GM13977 (cell line): ENCODE measurements at places on chromosomes 7 and 10.

- DNase-seq = no peak
These were observed 105.0 kb upstream of the PPP2R2D start for GRCh38 chr10:131795761-131796160.

DNA sequence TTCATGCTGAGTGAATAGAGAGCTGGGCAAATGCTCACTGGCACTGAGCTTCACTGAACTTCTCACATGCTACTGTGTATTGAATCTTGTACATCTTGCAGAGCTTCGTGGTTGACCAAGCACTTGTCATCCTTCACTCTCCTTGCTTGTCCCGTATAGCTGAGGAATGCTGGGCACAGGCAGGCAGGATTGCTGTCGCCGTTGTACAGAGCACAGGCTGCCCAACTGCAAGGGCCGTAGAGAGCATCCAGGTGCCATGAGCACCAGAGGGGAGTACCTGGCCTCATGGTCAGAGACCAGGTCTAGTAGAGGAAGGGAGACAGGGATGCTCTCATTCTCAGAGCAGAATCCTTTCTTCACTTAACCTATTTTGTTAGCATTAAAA, 99.8 kb upstream of the RET start:
- no peak for DNase-seq

DNA sequence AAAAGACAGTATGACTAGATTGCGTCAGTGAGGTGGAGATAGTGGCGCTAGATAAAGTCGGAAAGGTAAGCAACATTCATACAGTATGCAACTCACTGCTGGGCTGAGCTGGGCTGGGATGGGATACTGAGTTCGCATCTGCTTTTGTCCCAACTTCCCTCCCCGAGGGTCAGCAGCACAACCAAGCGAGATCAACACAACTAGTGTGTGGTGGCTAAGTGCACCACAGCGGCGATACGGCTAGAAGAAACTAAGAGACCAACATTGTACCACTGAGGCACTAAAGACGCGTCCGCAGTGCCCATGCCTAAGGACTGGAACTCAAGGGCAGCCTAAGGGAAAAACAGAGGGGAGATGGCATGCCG, 467 bp downstream of the EXOSC1 start:
- no peak for DNase-seq

- DNase-seq = no peak
These were observed 93.8 kb downstream of the ZRANB1 start for GRCh38 chr10:125035588-125036295.

DNA sequence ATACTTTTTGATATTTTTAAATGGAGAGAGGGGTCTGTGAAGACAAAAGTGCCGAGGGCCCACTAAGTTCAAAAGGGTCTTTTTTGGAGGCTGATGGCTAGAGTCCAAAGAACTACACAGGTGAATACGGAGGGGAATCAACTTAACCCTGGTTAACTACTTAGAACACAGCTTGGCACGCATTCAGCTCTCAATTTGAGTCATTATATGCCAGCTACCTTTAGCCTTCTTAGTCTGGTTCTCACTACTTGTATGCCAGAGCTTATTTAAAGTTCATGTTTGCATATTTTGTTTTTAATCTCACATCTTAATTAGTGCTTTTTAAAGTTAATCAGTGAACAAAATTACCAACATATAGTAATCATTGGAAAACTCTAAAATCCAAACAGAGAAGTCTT, 80.8 kb downstream of the VWDE start:
- no peak for DNase-seq

DNA sequence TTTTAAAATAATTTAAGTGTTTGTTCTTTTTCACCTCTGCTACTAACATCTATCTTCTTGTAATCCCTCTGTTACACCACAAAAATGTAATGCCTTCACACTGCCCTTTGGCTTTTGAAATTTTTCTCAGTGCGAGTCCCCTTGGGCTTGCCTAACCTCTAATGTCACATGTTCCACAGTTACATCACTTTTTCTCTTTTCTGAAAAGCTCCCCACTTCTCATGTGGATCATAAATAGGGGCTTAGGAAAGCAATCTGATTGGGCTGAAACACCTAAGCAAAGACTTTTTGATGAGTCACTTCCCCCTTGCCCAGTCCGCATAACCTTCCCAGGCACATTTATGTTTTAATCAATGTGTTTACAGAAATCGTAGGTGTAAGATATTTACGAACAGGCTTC, 288.2 kb downstream of the IPMK start:
- DNase-seq = no peak

GRCh38 chr7:158609313-158609974, 21.8 kb upstream of the PTPRN2 start:
- no peak for DNase-seq

DNA sequence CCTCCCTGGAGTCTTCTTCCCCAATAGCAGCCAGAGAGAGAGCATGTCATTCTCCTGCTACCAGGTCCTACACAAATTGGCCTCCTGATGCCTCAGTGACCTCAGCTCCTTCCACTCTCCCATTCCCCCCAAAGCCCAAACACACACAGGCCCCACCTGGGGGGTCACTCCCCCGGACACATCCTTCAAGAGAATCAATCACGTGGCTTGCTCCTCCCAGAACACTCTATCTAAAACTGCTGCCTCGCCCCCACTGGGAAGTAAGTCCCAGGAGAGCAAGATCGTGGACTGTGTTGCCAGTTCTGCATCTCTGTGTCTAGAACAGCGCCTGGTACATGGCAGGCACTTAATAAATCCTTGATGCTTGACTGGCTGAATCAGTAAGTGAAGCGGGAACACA, 2.5 kb upstream of the HSPA12A start:
- no peak for DNase-seq

DNA sequence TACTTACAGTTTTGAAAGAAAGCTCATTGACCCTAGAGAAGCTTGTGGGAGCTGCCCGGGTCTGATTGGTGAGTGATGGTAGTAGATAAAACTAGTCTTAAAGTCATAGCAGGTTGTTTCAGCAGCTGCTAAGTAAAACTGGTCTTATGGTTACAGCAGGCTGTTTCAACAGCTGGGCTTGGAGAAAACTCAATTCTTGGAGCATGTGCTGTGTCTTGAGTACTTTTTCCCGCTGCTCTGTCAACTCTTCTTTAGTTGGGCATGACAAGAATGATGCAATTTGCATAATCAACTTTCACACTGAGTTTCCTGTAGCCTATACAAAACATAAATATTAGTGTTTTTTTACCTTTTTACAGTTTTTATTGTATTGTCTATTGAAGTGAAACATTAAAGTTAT, 707.9 kb downstream of the AUTS2 start:
- no peak for DNase-seq

- no peak for DNase-seq
These were observed 19.1 kb upstream of the TPK1 start for GRCh38 chr7:144854839-144855424.

- DNase-seq = peak; percentile 60
These were observed 860 bp downstream of the SEC31B start for GRCh38 chr10:100518761-100519241.

- DNase-seq = no peak
These were observed at the start of gene GALNT17 for GRCh38 chr7:71132127-71132376. Gene GALNT17, plus strand, starts transcription at chr7:71132144.

- no peak for DNase-seq
These were observed 145.2 kb upstream of the UNC5B start for GRCh38 chr10:71067098-71067740.

GRCh38 chr10:37275216-37275777, 149.9 kb downstream of the ANKRD30A start:
- no peak for DNase-seq

DNA sequence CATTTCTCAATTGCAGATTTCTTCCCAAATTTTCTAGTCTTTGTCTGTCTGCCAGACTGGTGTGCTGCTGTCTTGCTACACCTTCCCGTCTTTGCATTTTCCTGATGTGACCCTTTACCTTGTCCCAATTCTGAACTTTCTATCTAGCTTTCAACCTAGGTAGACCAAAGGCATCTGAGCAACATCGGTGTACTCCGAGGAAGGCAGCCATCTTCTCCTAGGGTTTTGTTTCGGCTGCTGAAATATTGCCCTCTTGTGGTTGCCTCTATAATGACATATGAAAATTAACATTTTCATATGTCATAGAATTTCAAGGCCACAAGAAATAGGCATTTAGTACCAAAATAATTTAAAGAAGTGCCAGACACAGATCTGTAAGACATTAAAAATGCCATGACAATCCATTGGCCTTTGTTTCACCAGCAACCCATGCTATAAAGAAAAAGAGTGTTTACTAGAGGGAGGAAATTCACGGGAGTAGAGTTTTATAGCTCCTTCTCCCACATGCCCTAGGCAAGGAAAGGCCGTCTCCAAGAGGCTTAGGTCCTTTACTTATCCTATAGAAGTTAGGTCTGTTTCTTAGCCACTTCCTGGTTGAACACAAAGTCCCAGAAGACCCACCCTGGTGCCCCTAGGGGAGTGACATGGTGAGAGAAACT, 23.4 kb downstream of the OR9A2 start:
- peak; percentile 60 for DNase-seq

GRCh38 chr10:12376211-12376610, 26.9 kb downstream of the CAMK1D start:
- DNase-seq = no peak

GRCh38 chr10:60943316-60944057, 498 bp downstream of the RHOBTB1 start:
- DNase-seq = peak; percentile 40

DNA sequence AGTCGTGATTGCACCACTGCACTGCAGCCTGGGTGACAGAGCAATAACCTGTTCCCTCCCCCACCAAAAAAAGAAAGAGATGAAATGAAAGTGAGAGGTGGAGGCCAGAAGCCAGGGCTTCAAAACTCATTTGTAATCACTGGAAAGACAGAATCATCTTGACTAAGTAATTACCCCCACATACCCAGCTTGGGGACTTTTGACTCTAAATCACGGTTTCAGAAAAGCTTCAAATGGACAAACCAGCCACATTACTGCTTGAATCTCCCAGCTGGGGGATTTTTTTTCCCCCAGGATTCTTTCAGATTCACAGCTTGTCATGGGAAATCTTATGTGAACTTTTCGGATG, 361.0 kb downstream of the FRMD4A start:
- DNase-seq = peak; percentile 75

- DNase-seq = no peak
These were observed 729 bp upstream of the TAF3 start for GRCh38 chr10:7817576-7817975.

GRCh38 chr7:142463401-142463850, 205.6 kb upstream of the PRSS58 start:
- no peak for DNase-seq

- DNase-seq = no peak
These were observed 26.2 kb downstream of the PALD1 start for GRCh38 chr10:70504521-70505358.

DNA sequence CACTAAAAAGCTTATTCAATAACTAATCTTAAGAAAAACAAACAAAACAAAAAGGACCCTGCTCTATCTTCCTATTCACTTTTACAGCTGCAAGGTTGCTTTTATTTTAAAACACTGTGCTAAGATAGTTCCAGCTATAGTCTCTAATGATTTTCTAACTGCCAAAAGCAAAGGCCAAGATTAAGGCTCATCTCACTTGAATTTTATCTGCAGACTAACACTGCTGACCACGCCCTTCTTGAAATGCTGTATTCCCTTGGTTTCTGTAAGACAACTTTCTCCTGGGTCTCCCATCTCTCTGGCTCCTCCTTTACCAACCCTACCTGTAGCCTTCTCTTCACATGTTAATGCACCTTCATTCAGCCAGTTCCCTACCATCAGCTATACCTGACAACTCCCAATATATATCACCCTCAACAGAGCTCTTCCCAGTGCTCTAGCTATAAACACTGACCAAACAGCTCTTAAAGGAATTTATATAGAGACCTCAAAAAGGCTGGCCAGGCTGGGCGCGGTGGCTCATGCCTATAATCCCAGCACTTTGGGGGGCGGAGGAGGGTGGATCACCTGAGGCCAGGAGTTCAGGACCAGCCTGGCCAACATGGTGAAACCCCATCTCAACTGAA, 11.7 kb downstream of the SRPK2 start:
- DNase-seq = no peak

GRCh38 chr10:26095781-26096180, 120.8 kb upstream of the GAD2 start:
- DNase-seq = no peak

- DNase-seq = peak; percentile 31
These were observed 13.2 kb upstream of the TRA2A start for GRCh38 chr7:23544913-23545354.
